Posterior vena cava (tissue), 2 donors: ENCODE measurements at places on chromosomes 4 and X.

DNA sequence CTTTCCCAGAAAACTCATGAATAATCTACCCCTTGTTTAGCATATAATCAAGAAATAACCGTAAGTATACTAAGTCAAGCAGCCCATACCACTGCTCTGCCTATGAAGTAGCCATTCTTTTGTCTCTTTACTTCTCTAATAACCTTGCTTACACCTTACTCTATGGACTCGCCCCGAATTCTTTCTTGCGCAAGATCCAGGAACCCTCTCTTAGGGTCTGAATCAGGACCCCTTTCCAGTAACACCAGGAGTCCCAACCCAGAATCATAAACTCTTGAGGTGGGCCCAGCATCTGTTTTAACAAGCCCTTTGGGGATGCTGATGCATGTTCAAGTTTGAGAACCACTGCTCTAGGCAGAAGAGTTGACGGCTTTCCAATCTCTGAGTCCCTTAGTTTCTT, 119.6 kb downstream of the BEND2 start:
- no peak for DNase-seq

GRCh38 chrX:122092360-122092759, 1045.0 kb downstream of the GLUD2 start:
- no peak for DNase-seq

- no peak for DNase-seq
Observed at GRCh38 chrX:10350981-10351380, 194.2 kb downstream of the CLCN4 start.

- DNase-seq = peak; percentile 91
Observed at GRCh38 chrX:130100180-130100579, 10.1 kb downstream of the ELF4 start.

DNA sequence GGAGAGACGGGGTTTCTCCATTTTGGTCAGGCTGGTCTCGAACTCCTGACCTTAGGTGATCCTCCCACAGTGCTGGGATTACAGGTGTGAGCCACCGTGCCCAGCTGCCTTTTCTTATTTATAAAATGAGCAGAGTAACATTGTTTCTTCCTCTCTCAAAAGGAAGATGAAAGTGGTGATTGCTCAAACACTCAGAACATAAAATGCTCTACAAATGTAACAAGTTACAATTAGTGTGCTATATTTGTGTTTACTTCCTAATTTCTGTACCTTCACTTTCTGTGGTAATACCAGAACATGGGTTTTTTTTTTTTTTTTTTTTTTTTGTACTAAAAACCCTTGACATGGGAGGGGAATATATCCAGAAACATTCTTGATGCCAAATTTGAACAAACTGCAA, 197.9 kb downstream of the MGST2 start:
- DNase-seq = no peak

DNA sequence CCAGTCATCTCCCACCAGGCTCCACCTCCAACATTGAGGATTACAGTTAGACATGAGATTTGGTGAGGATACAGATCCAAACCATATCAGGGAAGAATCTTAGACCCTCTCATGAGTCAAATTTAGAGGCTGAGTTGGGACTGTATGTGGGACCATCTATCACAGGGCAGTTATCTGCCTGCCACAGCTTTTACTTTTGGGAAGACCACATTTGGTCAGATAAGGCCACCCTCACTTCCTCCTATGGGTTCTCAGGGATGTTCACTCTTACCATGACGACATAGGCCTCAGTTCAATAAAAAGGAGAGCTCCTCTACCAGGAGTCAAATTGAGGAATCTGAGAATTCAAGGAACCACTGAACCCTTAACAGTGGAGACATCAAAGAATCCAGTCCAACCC, 2.1 kb downstream of the MAGEB2 start:
- DNase-seq = no peak

GRCh38 chr4:188300385-188300784, 161.1 kb downstream of the TRIML1 start:
- no peak for DNase-seq

- DNase-seq = no peak
Observed at GRCh38 chr4:82905205-82905604, 4.7 kb downstream of the THAP9 start.

DNA sequence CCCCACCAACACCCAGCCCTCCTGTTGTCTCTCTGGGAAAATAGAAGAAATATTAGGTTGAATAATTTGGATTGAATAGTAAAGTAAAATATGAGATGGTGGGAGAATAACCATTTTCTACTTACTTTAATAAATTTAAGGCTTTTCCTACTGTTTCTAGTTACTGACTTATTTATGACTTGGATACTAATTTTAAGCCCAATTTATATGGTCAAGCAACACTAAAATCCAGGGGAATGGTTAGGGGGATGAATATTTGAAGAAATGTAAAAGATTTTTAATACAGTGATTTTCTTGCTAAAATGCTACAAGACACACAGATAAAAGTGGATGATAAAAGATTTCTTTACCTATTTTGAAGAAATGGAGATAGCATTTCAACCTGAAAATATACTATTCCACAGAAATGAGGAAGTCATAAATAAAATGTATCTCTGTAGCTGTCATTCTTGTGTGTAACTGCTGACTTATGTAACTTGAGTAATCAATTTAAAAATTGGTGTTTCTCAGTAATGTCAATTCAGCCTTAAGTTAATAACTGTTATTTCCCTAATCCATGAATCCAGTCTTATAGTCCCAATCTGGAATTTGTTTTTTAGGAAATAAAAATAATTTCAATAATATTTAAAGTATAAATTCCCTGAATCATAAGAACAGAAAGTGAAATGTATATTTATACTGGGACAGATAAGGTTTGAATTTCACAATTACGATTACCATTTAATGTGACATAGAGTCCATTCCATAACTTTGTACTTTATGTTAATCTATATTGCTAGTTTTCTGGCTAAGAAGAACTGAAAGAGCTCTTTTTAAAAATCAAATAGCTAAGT, 24.3 kb upstream of the IL2 start:
- no peak for DNase-seq

DNA sequence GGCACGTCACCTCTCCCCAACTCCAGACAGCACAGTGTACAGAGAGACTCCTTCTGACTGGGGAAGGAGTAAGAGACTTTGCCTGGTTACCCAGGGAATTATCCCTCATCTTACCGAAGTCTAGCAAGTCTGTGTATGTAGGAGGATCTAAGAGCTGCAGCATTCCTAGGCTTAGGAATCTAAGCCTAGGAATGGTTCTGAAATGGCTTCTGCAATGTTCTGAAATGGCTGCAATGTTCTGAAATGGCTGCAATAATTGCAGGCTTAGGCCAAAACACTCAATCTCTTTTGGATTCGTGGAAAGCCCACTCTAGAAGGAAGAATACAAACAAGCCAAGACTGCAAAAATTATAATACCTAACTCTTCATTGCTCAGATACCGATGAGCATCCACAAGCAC, 106.4 kb downstream of the SCLT1 start:
- DNase-seq = no peak

DNA sequence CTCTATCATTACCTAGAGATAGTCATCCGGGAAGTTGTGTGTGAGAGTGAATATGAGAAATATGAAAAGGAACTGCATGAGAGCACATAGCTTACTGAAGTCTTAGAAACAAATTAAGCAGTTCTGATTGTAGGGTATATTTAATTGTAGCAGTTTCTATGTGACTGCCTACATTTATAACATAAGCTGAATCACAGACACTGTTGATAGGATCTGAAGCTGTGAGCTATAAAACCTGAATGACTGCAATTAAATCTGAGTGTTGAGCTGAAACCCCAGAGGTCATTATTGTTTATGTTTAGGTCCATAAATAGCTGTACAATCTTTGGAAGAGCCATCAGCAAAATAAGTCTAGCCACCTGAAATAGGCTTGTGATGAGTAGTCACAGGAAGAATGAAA, 210.1 kb upstream of the CXCL13 start:
- DNase-seq = no peak
